CD4-positive, alpha-beta T cell treated with Interleukin-17A for 1 hour (primary cell): ENCODE measurements at places on chromosomes 5 and 9.
A peak's percentile ranks its signal among the peaks of the same experiment; 100 is the strongest.

GRCh38 chr9:114721491-114722079, 39.6 kb upstream of the TEX48 start:
- DNase-seq: no peak

GRCh38 chr9:121901616-121902015, 191.5 kb downstream of the TTLL11 start:
- no peak for DNase-seq

GRCh38 chr5:172581315-172581714, 59.7 kb upstream of the NEURL1B start:
- no peak for DNase-seq

GRCh38 chr9:132980157-132980556, 1.7 kb downstream of the GFI1B start:
- no peak for DNase-seq

- DNase-seq: no peak
Measured at GRCh38 chr5:154493274-154493673, 15.2 kb upstream of the HAND1 start.

- peak; percentile 55 for DNase-seq
Measured at GRCh38 chr9:113309204-113309813, 6.1 kb upstream of the RNF183 start.

GRCh38 chr9:6692433-6692832, 46.9 kb upstream of the GLDC start:
- DNase-seq: no peak

- no peak for DNase-seq
Measured at GRCh38 chr5:80967500-80968181, 7.5 kb downstream of the RASGRF2 start.

DNA sequence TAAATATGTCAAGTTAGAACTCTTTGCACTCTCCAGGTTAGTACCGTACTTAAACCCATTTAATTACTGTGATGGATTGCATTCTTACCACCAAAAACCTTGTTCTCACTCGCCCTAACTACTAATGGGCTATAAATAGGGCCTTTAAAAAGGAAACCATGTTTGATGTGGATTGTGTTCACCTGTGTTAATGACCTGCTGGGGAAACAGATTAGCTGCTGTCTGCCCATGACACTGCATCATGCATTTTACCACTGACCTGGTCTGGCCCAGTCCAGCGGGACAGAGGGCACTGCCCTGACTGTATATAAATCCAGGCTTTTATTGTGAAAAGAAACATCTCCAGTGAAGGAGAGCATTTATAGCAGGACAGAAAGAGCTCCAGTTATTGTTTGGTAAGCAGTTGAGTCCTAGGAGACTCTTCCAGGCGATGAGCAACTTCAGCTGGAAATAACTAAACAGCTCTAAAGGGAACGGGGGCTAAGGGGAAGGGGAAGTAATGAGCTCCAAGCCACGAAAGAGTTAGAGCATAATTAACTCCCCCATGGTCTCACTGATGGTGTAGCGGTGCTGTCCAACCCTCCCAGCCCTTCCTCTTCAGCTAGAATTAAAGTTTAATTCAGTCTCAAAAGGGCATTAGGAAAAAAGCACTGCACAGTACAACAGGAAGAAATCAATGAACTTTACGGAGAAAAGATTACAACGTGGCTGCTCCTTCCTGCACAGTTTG, 303.1 kb downstream of the ENC1 start:
- no peak for DNase-seq

DNA sequence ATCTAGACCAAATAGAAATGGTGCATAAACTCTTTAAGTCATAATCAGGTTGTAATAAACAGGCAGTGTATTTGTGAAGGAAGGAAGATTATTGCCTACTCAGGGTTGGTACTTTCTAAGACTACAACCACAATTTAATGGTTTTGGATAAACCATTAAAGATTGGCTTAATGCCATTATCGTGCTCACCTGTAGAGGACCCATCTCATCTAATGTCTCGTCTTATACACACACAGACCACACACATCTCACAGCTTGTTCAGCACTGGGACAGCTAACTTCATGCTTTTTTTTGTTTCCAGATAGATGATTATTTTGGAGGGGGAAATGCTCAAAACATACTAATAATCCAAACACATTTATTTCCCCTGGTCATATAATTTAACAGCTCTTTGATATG, 175.7 kb upstream of the SLC12A2 start:
- DNase-seq: no peak
